ENCODE measurements at places on chromosomes 5 and 9.

- DNase-seq, result no peak
These were observed 22.3 kb upstream of the GABRP start for GRCh38 chr5:170761048-170761707.

- DNase-seq, result no peak
These were observed 211.6 kb downstream of the SLIT3 start for GRCh38 chr5:169089343-169089742.

- no peak for DNase-seq
These were observed 17.7 kb downstream of the SRP19 start for GRCh38 chr5:112878760-112879159.

- DNase-seq, result no peak
These were observed 602 bp downstream of the RPL37 start for GRCh38 chr5:40834391-40834848.

DNA sequence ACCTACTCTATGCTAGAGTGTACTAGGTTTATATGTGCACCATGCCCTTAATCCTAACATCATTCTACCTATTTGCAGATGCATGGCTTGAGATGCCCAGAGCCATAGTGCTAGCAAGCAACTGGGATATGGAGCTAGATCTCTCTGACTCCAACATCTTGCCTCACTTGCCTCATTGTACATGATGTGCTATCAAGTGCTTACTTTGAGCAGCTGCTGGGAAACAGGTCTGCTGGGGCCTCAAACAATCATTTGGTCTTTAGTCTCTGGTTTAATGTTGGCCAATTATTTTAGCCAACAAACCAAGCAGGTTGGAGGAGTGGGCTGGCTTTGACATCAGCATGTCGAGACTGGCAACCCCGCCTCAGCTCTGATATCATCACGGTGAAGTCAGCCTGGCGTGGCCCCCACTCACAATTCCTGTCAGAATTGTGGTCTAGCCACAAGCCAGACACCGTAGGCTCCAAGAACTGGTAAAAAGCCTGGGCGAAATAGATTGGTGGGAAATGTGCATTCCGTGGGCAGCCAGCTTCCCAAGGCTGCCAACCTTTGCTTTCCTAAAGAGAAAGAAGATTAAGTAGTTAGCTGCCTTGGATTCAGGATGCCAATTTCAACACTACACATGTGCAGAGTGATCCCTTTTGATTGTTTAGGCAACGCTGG, 21.1 kb upstream of the GAS1 start:
- DNase-seq, result no peak

DNA sequence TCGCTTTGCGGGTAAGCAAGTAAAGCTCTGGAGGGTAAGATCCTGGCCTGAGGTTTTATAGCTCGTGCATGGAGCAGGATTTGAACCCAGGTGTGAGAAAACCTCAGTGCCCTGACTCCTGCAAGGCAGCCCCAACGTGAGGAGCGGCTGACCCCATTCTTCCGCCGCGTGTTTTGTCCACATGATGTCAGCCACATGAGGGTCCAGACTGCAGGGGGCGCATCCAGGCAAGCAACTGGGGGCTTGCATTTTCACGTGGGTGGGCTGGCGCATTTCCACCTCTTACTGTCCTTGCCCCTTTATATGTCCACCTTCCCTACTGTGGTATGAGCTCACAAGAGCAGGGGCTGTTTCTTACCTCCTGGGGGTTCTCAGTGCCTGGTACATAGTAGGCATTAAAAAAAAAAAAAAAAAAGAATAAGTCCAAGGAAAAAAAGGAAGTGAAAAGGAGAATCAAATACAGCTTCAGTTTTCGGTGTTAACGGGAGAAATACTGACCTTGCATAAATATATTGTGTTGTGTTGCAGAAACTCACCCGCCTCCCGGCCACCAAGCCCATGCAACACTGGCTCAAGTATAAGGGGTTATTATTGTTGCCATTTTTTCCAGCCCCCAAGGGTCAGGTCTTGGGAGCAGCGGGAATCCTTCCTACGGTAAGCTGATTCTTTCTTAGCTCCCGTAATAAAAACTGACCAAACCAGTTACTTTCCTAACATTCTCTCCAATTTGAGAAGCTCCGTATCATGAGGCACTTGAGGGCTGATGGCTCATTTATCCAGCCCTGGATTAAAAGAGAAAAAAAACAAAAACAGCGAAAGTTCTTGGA, 15.0 kb downstream of the TLX3 start:
- DNase-seq, result no peak
